Activated T-helper 1 cell treated with anti-CD3 and anti-CD28 coated beads, Interleukin-12 subunit alpha, Interleukin-12 subunit beta, Interleukin-2, Interleukin-4 antibody, amounts not matched to agents 30 ng/mL and 10 ng/mL and 1 ng/mL, durations not matched to agents 14 hours and 24 hours and 36 hours (primary cell): ENCODE measurements at places on chromosomes 11 and 22. TPM values are rescaled to one million over a fixed set of nuclear protein-coding genes. Genes with fewer than 3 reads are reported as not detected.

GRCh38 chr11:121671283-121672168 is 218.8 kb upstream of the SORL1-AS1 start:
- no peak for DNase-seq

MIAT gene
- total RNA-seq = 37.9 and 39.8 TPM in 2 replicates

- no peak for DNase-seq
These were observed 32.2 kb downstream of the LIMK2 start for GRCh38 chr22:31244046-31244942.

CARD18 gene
- total RNA-seq = not detected in 2 replicates

DNA sequence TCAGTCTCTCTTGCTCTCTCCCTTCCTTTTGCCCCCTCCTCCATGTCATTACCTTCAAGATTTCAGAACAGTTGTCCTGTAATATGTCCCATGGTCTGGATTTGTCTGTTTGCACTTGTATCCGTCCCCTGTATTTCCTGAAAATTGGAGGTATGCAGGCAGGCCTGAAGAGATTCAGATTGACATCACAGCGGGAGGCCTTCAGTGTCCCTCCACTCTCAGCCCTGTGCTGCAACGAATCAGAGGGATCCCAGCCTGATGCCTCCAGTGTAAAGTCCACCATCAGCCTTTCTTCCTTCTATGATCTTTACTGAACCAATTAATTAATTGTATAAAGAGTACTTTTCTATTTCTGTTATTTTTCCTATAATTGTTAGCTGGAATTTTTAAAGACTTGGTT is 57.3 kb downstream of the ELMOD1 start:
- no peak for DNase-seq

SMC1B gene
- total RNA-seq = 0.44 and 0.83 TPM in 2 replicates

DNA sequence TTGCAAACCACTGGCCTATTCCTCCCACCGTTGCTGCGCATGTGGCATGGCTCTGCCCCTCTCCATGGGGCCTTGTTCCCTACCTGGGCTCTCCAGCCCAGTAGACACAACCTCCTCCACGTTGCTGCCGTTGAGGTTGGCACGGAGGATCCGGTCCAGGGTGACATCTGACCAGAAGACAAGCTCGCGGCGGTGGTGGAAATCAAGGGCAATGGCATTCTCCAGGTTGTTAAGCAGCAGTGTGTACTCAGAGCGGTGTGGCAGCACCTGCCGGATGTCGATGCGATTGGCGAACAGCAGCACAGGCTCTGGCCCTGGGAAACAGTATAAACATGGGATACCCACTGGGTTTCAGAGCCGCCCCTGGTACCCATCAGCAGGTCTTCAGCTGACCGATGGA is 23.8 kb downstream of the LRP4 start:
- DNase-seq = no peak

GRCh38 chr11:72556433-72556832 is 117.8 kb downstream of the PDE2A start:
- no peak for DNase-seq

- DNase-seq = no peak
These were observed 356.2 kb downstream of the METTL15 start for GRCh38 chr11:28464252-28464867.

GRCh38 chr11:125591649-125592304 is 875 bp upstream of the STT3A start:
- peak; percentile 14 for DNase-seq

GRCh38 chr22:41127451-41127850 is 35.1 kb downstream of the EP300 start:
- DNase-seq = no peak
